ENCODE measurements at places on chromosomes 4 and X. TPM values are rescaled to one million over a fixed set of nuclear protein-coding genes. Genes with fewer than 3 reads are reported as not detected.

- DNase-seq = no peak
These were observed 25.5 kb downstream of the INTS12 start for GRCh38 chr4:105683038-105683437.

DNA sequence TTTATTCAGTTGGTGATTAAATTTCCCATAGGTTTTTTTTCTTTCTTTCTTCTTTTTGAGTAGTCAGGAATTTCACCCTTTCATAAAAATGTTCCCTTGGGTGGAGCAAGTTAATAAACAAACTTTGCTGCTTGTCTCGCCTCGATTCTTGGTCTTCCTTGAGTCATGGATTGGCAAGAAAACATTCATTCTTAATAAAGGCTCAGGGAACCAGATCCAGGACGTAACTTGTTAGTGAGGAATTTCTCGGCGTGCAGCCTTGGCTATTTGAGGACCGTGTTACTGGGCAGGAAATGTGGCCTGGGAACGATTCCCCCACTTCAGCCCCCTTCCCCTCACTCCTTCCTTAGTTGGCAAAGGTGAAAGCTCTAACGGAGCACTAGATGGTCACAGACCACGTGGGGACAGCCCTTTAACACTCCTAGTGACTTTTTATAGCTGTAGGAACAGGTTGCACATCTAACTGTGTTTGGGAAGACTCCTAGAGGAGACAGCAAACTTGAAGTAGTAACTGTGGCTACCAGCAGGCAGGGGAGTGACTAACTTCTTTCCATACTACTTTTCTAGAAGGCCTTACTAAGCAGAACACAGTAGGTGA, 106.8 kb downstream of the UCHL1 start:
- no peak for DNase-seq

DNA sequence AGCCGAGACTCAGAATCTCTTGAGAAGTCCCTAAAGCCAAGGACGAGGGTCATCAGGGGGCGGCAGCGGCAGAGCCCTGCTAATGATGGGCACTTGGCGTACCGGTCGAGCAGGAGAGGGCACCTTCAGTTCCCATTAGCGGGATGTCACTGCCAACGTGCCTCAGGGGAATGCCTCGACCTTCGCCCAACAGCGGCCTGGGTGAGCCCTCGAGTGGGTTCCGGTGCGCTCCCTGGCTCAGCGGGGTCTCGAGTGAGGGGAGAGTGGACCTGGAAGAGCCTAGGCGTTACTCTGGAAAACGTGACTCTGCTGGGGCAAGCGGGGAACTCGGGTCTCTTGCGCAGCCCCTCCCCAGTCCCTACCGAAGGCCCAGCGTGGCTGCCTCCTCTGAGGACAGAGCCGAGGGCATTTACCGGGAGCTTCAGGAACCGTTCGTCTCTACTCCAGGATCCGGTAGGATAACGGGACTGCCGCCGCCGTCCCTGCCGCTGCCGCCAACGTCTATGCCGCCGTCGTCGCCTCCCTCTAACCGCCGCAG, 36.9 kb downstream of the PGRMC1 start:
- DNase-seq = no peak

DNA sequence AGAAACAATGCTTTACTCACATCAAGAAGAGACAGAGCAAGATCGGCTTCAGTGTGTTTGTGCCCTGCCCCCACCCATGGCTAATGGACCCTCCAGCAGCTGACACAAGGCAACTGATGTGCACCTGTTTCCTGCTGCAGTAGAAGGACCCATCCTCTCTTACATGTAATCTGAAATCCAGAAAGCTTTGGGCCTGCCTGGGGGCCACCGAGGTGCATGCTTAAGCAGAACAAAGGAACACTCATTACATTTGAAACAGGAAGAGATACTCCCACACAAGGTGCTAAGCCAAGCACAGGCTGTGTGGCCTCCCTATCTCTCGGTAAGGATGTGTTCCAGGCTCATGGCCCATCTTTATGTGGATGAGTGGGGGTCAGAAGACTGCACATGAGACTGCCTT, 338.0 kb downstream of the SPOCK3 start:
- DNase-seq = no peak

- no peak for DNase-seq
These were observed 274.8 kb upstream of the UGT8 start for GRCh38 chr4:114323841-114324240.

DNA sequence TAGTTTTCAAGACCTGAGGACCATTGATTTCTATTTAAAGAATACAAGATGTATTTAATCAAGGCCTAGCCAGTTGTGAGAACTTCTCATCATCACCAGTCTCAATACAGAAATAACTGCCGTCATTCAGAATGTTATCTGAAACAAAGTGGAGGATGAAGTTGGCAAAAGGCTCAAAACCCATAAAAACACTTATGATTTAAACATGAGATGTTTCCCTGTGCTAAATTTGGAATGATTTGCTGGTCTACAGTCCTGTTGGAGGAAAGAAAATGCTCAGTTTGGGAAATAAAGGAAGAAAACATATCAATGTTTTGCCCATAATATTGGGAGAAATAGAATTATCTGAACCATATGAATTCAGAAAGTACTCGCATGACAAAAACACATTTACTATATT, 192.2 kb downstream of the ADGRA3 start:
- DNase-seq = no peak

DNA sequence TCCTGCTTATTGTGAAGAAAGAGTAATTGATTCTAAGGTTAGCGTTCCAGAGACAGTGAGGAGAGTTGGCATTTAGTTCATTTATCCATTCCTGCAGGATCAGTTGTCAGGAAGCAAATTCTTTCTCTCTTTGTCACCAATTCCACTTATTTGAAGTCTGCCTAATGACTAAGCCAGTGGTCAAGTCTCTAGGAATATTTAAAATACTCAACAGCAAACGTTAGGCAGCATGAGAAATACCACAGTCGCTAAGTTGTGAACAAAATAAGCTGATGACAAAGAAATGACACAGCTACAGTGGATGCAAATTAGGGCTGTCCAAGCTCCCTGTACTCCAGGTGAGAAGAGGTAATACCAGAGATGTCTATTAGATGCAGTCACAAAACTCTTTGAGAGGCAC, 6.6 kb upstream of the MAGEB17 start:
- DNase-seq = peak; percentile 9

Gene AMOT
- total RNA-seq = 2.5 TPM

Gene TMEM154
- 8.6 TPM for total RNA-seq

Gene CNKSR2
- not detected for total RNA-seq

Gene MTNR1A
- total RNA-seq = not detected
